ENCODE measurements at places on chromosomes 16 and 17.

- DNase-seq: no peak
Observed at GRCh38 chr17:77707546-77707945, 251.0 kb upstream of the TNRC6C start.

DNA sequence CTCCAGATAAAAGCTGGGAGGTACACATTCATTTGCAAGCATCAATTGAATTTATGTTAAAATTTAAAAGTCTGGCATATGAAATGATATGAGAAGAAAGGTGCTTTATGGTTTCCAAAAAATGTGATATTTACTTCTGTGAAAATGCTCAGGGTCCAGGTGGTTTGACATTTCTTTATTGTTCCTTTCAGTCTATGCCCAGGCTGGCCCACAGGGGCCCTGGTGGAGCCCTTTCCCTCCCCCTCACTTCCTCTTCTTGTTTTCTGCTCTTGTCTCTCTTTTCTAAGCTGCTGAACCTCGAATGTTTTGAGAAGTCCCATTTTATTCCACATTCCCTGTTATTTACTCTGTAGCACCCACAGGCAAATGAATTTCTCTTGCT, 127.8 kb downstream of the HS3ST3B1 start:
- no peak for DNase-seq

DNA sequence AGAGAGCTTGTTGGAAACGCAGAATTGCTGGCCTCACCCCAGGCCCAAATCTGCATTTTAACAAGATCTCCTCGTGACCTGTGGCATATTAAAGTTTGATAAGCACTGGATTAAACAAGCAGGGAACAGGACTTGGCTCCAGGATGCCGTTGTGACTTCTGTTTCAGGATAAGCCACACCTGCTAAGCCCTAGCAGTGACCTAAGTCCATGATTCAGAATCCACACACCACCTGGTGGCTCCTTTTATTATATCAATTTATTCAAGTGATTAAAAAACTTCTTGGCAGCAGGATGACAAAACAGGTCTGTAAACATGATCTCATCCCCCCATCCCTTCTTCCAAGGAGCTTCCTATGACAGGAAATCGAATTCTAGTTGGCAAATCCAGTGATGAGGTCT, 9.1 kb downstream of the NAGPA start:
- peak; percentile 64 for DNase-seq

GRCh38 chr17:29140631-29141513, 39.3 kb downstream of the MYO18A start:
- DNase-seq: peak; percentile 33

DNA sequence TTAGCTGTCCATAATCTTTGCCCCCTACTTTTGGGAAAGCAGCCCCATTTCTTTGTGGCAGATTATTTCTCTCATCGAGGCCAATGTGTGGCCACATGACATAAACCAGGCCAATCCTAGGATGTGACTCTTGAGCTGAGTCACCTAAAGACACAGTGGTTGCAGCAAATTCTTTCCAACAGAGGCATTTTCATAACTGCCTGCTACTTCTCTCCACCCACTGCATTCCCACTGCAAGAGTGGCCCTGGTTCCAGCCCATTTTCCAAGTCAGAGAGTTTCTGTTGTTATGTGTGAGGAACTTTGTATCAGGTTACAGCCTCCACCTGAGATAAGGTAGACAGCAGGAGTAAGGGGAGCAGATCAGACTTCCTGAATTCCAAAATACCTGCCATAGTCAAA, 195.2 kb downstream of the RGS9 start:
- no peak for DNase-seq

DNA sequence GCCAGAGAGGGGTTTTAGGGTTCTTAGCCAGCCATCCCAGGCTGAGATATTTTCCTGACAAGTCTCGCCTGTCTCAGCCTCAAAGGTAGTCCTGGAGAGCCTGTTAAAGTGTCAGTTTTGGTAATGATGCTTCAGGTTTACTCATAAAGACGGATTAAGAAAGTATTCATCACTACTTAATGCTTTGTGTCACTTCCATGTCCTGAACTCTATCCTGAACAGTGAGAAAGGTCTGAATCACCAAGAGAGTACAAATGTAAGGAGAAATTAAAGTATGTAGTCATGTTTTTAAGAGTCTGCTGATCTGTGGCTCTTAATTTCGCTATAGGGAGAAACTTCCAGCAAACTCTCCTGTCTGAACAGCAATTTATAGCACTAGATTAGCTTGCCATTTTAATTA, 14.0 kb downstream of the RPGRIP1L start:
- no peak for DNase-seq

DNA sequence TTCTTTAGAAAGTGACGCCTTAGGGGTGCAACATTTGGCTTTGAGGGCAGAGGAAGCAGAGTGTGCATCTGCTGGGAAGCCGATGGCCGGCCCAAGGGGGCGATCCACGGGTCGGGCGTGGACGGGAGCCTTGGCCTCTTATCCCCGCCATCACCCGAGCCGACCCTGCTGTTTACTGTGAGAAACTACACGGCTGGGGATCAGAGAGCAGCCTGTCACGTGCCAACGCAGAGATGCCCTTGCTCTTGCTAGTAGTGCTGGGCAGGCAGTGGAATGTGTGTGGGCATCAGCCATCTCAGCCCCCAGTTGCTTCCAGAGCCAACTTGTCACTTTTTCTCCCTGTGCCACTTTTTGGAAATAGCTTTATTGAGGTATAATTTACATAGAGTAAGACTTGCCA, 26.7 kb upstream of the ITGB4 start:
- no peak for DNase-seq

- no peak for DNase-seq
Observed at GRCh38 chr17:33816842-33817617, 438.1 kb upstream of the CCL2 start.

DNA sequence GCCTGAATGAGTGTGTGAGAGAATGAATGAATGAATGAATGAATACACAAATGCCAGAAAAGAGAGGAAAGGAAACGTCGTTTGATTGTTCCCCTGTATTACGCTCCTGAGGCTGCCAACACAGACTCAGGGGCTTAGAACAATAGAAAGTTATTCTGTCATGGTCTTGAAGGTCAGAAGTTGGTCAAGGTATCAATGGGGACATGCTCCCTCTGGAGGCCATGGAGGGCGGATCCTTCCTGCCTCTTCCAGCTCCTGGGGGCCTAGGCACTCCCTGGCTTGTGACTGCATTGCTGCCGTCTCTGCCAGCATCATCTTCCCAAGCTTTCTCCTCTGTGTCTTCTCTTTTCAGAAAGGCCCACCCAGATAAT, 1.5 kb upstream of the SLC38A8 start:
- DNase-seq: no peak

GRCh38 chr17:31584438-31585279, 193.2 kb downstream of the RAB11FIP4 start:
- no peak for DNase-seq

GRCh38 chr17:8290043-8290442, 1.6 kb downstream of the RANGRF start:
- no peak for DNase-seq

GRCh38 chr17:71546419-71546818, 574.4 kb upstream of the SOX9 start:
- DNase-seq: no peak

GRCh38 chr16:19833581-19833980, 51.1 kb downstream of the GPRC5B start:
- DNase-seq: no peak

DNA sequence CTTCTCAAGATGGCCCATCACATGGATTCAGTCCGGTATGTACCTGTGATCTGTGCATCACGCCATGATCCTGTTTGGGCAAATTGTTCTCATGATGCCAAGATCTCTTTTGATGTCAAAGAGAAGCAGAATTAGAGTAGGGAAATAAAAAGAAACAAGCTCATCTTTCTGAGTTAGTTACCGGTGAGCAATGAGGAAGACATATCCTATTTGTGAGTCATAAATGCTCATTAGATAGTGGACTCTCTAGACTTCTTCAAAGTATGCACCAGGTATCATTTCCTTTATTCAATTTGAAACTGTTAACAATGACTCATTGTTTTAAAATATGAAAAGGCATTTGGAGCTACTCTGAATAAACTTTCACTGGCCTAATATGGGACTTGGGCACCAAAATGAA, 8.0 kb upstream of the KRTAP4-12 start:
- DNase-seq: no peak

- no peak for DNase-seq
Observed at GRCh38 chr16:3004319-3004718, 8.4 kb upstream of the CLDN9 start.

- no peak for DNase-seq
Observed at GRCh38 chr17:29451121-29451742, 61.1 kb downstream of the TAOK1 start.

DNA sequence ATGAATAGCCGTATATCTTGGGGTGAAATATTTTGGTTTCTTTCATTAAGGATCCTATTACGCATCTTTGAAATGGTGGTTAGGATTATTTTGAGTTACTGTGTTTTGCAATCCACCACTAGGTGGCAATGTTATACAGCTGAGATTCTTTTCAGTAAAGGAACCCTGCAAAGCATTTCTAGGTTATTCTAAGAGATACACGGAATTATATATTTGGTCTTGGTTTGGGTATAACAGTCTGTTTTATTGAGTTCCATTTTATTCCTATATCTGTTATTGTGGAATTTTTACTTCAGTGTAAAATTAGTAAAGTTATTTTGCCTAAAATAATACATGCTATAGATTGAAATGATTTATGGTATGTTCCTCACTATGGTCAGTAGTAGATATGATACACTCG, 62.9 kb upstream of the CPHXL start:
- peak; percentile 31 for DNase-seq

DNA sequence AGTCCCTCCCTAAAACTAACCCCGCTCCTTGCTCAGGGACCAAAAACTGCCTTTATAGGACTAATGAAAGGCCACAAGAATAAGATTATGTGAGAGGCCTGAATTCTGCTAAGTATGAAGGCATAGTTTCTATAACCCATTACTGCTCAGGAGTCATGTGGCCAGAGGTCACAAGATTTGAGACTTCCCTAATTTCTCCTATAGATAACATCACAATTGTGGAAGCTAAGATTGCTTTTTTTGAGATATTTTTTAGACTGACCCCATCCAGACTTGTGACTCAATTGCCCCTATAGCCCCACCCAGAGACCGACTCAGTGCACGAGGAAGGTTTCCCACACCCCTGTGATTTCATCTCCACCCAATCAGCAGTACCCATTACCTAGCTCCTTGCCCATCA, 504.1 kb upstream of the GOT2 start:
- DNase-seq: no peak

DNA sequence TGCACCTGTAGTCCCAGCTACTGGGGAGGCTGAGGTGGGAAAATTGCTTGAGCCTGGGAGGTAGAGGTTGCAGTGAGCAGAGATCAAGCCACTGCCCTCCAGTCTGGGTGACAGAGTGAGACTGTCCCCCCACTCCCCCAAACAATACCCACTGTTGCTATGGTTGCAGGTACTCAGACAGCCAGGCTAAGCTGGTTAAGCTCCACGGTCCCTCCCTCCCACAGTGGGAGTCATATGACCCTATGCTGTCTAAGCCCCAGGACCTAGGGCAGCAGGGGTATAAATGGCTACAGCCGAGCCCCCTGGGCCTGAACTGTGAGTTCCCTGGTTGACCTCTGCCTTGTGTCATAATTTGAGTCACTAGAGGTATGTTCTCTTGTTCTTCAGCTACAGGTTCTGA, 15.9 kb upstream of the RPRML start:
- no peak for DNase-seq

GRCh38 chr17:79458356-79458755, 152.5 kb downstream of the RBFOX3 start:
- no peak for DNase-seq

DNA sequence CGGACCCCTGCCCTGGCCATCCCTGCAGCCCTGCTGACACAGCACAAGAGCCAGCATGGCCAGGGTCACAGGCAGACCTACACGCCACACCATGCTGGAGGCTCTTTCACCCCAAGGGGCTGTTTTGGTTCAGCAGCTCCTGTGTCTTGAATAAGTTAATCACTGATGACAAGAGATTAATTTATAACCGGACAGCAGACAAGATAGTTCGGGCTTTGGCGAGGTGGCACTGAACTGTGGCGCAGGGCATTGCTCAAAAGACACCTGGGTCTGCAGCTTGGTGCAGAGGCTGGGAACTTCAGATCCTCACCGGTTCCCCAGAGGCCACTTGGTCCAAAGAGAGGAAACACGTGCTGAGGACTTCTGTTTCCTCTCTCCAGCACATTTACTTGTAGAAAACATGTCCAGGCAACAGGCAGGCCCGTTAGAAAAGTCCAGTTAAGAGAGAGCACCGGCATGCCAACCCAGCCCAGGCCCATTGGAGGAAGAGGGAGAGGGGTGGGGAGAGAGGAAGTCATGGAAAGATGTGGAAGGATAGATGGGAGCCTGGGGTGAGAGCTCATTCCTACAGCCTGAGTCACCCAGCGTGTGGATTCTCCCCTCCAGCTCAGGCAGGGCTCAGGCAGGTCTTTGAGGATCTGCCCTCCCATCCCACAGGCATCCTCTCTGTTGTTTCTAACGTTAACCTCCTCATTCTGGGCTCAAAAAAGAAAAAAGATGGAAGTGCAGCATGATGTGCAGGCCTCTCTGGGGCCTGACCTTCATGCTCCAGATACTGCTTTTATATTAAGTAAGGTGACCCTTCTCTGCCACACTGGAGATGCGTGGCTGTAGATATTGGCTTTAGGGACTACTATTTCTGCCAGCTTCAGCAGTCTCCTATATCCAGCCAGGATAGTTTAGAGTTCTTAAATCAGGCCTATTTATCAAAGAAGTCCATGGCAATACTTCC, 80.0 kb upstream of the HNF1B start:
- DNase-seq: no peak

GRCh38 chr17:76957678-76958464, 89.7 kb downstream of the MGAT5B start:
- DNase-seq: peak; percentile 51

- no peak for DNase-seq
Observed at GRCh38 chr17:11031787-11032186, 193.9 kb upstream of the PIRT start.

- DNase-seq: no peak
Observed at GRCh38 chr17:7932949-7933348, 943 bp downstream of the CNTROB start.

DNA sequence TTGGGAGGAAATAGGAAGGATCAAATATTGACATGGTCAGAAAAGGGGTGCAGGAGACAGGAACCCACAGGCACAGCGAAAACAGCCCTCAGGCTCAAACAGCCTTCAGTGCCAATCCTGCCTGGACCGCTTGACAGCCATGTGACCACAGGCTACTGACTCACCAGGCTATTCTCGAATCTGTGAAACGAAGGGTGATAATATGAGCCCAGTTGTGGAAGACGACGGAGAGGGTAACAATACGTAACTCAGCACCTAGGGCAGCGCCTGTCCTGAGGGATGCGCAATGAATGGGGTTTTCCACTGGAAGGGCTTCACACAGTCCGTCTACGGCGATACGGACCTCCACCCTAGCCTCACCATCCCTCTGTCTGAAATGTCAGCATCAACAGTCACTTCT, 117.3 kb upstream of the RCVRN start:
- no peak for DNase-seq

DNA sequence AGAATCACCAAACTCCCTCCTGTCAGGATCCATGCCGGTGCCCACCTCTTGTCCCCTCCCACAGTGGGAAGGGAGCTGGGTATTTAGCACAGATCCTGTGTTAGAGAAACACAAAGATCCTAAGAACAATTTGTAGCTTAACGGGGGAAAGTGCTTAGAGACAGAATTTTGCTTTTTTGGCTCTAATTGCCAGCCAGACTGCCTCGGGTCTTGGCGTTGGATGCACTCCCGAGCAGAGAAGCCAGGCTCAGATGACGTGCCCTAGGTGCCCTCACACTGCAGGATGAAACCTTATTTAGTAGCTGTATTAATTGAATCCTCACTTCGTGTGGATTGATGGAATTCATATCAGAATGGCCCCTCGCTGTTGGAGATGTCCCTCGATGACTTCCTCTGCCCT, 22.5 kb upstream of the MAF start:
- DNase-seq: no peak

GRCh38 chr16:87459833-87460232, 33.0 kb downstream of the ZCCHC14 start:
- no peak for DNase-seq
